ENCODE measurements at places on chromosomes 1 and 21.

DNA sequence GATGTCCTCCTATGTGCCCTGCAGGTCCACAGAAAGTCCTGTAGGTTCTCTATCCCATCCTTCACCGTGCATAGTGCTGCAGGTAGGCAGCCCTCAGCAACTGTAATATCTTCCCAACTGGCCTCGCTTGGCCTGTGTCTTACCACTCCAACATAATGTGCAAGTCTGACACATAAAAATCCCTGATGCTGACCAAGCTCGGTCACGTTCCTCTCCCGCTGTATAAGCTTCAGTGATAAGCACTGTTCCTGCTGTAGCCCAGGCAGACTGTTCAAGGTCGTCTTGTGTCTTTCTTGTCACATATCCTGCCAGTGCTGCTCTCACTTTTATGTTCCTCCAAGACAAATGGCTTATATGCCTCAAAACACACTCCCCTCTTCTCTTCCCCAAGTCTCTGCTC, 19.4 kb upstream of the KCNE1 start:
- no peak for DNase-seq

- peak; percentile 77 for DNase-seq
These were observed 73.5 kb upstream of the KAZN start for GRCh38 chr1:14524826-14525636.

DNA sequence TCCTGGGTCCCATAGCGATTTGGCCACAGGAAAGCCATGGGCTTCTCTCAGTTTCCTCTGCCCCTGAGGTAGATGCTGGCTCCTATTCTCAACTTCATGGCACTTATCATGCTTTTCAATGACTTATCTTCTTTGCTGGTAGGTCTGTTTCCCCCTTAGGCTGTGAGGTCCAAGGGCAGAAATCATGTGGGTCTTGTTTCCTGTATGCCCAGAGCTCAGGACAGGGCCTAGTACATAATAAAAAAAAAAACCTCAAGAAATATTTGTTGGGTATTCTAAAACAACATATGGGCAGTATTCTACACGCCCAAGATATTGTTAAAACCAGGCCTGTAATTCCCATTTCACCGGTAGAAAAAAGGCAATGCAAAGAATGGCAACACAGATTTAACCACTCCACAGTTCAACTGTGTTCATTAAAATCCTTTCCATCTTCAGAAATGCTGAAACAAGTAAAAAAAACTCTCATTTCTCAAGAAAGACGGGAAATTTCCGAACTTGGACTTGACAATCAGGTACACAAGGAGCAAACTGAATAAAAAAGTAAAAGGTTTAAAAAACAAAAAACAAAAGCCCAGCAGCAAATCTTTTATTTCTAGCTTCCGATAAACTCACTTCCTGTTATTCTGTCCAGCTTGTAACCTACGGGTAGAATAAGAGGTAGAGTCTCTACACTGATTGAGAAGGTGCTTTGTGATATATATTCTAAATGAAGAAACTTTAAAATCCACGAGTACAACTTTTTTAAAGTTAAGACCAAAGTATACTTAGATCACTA, 6.3 kb upstream of the TDRD10 start:
- no peak for DNase-seq

DNA sequence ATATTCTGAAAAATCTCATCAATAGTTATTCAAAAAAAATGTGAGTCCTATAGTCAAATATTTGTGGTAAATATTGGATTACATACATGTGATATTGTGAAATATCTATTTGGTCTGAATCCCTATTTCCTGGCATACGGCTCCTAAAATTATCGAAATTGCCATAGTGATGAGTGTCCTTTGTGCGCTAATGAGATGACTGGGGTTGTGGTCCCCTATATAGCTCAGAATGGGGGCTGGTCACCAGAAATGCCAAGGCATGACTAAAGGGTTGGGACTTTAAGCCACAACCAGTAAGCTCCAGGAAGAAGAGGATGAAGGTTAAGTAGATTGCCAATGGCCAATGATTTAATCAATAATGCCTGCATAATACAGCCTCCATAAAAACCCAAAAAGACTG, 610.2 kb upstream of the CHRM3 start:
- DNase-seq: no peak

GRCh38 chr1:151058692-151059091, 730 bp downstream of the CDC42SE1 start:
- DNase-seq: peak; percentile 81

DNA sequence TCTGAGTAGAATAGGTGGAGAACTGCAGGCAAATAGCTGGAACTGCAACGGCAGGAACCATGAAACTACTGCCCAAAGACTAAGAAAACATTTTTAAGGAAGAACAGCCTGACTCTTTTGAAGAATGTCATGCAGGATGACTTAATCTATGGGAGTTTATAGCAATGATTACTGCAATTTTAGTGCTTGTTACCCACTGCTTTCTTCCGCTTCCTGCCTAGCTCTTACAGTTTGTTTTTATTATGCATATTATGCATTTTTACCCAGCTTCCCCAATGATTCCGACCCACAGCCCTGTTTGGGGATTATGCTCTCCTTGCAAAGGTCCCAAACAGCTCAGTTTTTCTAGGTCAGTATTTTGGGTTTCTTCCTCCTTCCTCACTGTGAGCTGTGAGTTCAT, 71.2 kb downstream of the PCNX2 start:
- DNase-seq: no peak

DNA sequence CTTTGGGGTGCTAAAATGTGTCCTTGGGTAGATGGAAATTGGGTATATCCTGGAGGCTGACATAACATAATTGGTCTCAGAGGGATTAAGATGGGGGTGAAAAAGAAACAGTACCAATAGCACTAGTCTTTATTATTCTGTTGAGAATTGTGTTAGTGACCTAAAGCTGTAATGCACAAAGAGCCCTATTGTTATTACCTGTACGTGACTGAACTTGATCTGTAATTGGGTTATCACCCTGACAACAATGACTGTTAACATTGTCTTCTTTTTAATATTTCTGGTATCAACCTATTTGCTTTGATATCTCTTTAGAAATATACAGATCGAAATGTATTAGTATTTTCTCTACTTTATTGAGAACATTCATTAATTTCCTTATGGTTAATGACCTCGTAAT, 147.6 kb downstream of the NEK7 start:
- DNase-seq: no peak

DNA sequence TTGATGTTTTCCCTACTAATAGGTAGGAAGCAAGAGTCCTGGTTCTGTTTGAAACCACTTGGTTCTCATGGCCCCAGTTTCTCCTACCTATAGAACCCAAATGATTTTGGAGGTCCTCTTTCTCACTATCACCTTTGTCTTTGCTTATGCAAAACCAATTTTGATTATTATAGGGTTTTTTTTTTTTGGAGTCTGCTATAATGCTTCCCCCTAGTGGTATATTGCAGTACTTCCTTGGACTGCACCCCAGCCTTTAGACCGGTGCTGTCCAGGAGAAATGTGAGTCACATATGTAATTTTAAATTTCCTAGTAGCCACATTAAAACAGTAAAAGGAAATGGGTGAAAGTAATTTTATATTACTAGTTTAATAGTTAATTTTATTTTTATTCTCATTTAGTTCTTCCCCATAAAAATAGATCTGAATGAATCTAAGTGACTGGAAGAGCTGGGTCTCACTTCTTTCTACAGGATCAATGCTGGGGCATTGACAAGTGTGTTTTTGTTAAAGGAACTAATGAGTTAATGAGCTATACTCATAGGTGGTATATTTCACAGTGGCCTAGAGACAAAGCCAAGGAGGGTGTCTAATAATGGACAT, 10.6 kb downstream of the FCMR start:
- DNase-seq: peak; percentile 58

All from lung (tissue), 17 donors.